ENCODE measurements at places on chromosomes 12 and 14. TPM values are rescaled to one million over a fixed set of nuclear protein-coding genes. Genes with fewer than 3 reads are reported as not detected.

DNA sequence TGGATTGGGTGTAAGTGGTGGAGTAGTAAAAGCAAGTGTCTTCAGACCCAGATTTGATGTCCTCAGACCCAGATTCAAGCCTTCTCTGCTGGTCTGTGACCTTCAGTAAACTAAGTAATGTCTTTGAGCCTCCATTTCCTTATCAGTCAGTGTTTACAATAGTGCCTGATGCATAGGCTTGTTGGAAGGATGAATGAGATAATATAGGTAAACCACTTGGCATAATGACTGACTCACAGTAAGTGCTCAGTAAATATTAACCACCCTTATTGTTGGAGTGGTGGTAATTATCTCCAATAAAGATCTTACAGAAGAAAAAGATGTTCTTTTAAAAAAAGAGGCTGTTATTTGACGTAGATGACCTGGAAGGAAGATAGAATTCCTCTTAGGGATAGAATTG lies 86.2 kb downstream of the IGF1 start:
- DNase-seq = no peak

DNA sequence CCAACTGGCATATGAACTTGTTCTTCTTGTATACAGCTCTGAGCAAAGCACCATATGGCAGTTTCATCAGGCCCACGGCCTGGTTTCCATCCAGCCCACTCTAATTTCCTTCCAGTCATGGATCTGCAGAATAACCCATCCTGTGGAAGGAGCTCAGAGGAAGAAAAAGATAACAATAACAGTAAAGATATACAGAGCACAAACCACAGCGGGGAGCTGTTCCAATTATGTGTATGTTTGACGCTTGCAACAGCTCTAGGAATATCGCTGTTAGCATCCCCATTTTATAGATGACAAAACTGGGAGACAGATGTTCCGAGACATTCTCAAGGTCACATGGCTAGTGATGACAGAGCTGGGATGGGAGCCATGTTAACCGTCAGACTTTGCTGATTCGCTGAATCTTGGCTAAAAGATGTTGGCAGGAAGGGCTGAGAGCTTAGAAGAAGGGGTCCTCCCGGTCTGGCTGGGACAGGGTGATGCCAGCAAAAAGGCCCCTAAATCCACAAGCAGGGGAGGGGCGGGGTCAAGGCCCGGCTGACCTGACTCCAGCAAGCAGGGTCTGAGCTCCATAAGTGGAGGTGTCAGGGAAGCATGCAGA lies 34.4 kb upstream of the CIPC start:
- no peak for DNase-seq

- no peak for DNase-seq
Observed at GRCh38 chr14:95365401-95365800, 45.7 kb upstream of the CLMN start.

- no peak for DNase-seq
Observed at GRCh38 chr12:74903522-74903921, 306.1 kb downstream of the KCNC2 start.

DNA sequence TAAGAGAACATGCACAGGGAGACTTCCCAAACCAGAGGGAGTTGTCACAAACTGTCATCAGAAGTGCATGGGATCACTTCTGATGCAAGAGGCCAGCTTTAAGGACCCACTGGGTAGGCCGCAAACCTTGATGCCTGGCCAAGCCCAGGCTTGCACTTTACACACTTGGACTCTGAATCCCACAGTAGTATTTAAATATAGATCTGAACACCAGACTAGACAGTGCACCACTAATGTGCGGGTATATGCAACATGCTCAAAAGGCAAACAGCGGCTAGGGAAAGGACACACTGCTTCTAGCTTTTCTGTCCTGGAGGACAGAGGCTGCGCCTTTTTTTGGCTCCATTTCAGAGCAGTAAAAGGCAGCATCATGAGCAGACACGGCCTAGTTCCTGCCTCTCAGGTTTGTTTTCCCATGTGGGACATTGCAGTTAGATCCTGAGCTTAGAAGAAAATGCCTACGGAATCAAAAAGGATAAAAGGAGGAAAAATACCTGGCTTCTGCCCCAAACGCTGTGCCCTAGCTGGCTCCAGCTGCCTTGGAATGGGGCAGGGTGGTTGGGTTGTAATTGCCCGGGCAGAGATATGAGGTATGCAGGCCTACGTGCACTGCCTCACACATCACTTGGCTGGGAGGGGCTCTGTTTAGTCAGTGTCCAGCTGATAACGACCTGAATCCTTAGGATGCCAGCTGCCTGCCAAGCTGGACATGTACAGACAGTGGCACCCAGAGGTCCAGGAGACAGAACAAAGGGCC lies 84.5 kb upstream of the EGLN3 start:
- no peak for DNase-seq

- DNase-seq = no peak
Observed at GRCh38 chr12:9632766-9633165, 25.1 kb upstream of the KLRB1 start.

DNA sequence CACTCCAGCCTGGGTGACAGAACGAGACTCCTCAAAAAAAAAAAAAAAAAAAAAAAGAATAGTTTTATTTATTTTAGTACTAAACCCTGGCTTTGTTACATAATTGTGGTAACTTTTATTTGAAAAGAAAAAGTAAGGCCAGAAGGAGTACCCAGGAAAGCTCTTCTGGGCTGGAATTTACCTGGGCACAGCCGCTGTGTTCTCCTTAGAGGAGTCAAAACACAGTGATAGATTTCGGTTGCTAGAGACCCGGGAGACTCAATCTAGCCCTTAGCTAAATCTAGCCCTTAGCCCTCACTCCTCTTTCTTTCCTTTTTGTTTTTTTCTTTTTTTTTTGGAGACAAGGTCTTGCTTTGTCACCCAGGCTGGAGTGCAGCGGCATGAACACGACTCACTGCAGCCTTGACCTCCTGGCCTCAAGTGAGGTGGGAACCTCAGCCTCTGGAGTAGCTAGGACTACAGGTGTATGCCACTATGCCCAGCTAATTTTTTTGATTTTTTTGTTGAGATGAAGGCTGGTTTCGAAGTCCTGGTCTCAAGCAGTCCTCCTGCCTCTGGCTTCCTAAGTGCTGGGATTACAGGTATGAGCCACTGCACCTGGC lies 49.7 kb downstream of the SYNE2 start:
- DNase-seq = no peak

GRCh38 chr14:102507857-102508312 lies 1.7 kb downstream of the ANKRD9 start:
- no peak for DNase-seq

- DNase-seq = no peak
Observed at GRCh38 chr14:55065411-55065810, 14.0 kb downstream of the MAPK1IP1L start.

GRCh38 chr12:32478858-32479725 lies 79.7 kb downstream of the FGD4 start:
- no peak for DNase-seq

DNA sequence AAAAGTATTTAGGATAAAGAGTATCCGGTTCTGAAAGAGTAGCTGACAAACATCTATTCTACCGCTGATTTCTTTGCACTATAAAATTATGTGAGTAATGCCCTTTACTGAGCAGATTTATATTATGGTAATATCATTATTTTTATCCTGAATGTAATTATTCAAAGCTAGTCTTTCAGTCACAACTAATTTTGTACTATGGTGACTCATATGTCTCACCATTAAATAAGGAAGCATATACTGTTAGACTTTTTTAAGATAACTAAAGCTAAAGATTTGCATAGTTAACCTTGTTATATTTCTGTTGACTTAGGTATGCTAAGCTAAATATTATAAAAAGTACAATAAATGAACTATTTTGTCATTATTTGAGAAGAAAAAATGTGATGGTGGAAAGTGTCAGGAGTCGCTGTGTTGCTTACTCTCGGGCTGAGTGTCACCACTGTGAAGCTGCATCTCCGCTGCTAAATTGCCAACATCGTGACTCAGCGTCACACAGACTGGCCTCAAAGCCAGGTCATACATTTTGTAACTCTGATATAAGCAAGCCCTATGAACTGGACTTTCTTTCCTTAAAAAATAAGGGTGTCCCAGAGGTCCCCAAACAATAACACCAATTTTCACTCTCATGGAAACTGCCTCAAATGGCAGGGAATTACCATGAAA lies 69.1 kb upstream of the SSTR1 start:
- DNase-seq = peak; percentile 16

- DNase-seq = peak; percentile 80
Observed at GRCh38 chr12:116492703-116493324, 66.4 kb upstream of the MAP1LC3B2 start.

The SLC38A4 gene
- total RNA-seq = not detected

The RPAP3 gene
- 37.0 TPM for total RNA-seq

The PTPRR gene
- 12.2 TPM for total RNA-seq

The ADAMTS20 gene
- total RNA-seq = 1.0 TPM

The ESRRB gene
- not detected for total RNA-seq

The RTN1 gene
- not detected for total RNA-seq

The OVCH1 gene
- not detected for total RNA-seq

All from PC-9 (cell line).